Hematopoietic multipotent progenitor cell treated with erythropoietin and hydrocortisone succinate and interleukin-3 and kit ligand, for 6 days (in vitro differentiated cells): ENCODE measurements at places on chromosomes 6 and 20.

DNA sequence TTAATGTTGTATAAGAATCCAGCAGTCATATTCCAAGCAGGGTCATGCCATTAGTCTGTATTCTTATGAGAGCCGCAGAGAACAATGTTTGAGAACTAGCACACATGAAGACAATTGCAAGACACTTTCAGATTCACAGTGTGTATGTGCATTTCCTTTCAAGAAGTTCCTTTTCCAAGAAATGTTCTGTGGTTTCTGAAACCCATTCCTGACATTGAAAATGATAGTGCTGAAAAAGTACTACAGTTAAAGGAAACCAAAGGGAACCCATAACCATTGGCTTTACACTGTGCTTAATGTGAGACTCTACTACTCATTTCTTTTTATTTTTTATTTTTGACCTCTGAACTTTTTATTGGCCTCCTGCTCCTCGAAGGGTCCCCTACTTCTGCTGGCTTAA, 4.2 kb upstream of the CALHM6 start:
- DNase-seq, result no peak

- DNase-seq, result no peak
These were observed 35.1 kb downstream of the TULP4 start for GRCh38 chr6:158347335-158347734.

- DNase-seq, result no peak
These were observed 68.2 kb downstream of the TMEM242 start for GRCh38 chr6:157255079-157255478.

DNA sequence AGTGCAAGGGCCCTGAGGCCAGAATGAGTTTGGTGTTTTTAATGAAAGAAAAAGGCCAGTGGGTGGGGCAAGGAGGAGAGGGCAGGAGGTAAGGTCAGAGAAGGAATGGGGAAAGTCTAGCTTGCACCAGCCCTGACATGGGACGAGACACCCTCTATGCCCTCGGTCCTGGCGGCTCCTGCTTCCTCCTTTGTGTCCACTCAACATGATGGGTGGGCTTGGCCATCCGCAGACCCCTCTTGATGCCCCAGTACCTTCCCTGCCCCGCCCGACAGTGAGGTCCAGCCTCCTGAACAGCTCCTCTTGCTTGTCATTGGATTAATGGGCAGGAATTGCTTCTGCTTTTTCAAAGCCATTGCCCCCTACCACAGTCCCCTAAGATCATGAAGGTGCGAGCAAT, 33.6 kb upstream of the ANGPT4 start:
- DNase-seq, result no peak

- no peak for DNase-seq
These were observed 52.3 kb downstream of the PIGU start for GRCh38 chr20:34624629-34625028.

DNA sequence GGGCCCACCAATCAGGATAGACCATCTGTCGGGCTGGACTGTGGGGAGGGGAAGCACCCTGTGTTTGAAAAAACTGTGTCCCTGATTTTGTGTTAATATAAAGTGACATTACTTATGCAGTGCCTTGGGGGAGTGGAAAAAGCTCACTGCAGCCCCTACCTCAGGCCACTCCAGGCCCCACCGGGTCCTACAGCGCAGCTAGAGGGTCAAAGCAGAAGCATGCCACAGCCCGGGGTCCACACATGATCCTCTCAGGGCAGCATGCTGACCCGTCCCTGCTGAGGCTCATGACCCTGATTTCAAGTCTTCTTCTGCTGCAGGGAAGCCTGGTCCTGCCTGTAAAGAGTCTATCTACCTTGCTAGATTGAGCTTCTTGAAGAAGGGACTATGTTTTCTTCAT, 133.0 kb upstream of the PLCB4 start:
- DNase-seq, result no peak

- no peak for DNase-seq
These were observed 39.8 kb upstream of the AKAP12 start for GRCh38 chr6:151199991-151200390.

- DNase-seq, result no peak
These were observed 36.5 kb downstream of the SGK1 start for GRCh38 chr6:134281388-134281787.

DNA sequence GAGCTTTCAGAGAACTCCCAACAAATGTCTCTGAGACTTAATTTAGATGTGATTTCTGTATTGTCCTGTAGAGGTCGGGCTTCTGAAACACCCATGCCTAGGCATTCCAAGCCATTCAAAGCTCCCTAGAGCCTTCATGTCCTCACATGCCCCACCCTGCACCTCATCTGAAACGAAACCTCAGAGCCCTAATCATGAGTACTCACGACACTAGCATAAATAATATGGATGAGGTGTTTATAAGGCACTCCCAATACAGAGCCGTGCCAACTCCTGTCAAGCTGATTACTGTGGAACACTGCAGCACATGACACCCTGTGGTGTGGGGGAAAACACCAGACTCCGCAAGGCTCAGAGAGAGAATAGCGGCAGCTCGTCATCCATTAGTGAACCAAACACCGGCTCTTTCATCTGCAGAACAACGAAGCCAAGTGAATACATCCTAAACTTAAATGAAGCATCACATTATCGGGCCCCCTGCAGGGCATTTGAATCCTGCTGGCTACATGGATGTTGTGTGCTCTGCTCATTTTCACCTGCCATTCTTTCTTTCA, 83.8 kb downstream of the FNDC1 start:
- peak; percentile 71 for DNase-seq

DNA sequence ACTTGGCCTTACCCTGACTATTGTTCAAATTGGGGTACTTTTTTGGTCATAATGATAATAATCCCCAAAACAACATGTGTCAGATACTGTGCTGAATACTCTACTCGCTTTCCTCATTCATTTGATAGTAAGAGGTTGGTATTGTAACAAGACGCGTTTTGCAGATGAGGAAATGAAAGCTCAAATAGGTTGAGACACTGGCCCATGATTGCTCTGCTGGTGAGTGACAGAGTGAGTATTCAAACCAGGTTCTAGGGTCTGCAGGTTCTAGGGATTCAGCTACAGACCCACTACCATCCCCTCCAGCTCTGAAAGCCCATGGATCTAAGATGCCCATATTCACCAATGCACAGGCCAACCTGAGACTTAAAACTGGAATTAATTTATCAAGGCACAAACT, 1.3 kb upstream of the ENPP4 start:
- DNase-seq, result peak; percentile 21

DNA sequence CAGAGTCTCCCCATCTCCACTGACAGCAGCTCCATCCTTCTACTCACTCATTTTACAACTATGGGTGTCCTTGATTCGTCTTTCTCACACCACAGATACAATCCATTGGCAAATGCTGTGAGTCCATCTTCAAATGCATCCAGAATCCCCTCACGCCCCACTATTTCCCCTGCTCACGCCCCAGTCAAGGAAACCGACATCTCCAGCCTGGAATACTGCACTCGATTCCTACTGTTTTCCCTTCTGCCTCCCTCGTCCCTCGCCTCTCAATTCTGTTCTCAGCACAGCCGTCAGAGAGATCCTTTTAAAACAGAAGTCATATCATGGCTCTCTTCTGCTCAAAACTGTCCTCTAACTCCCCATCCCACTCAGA, 4.7 kb downstream of the HLA-B start:
- DNase-seq, result no peak

DNA sequence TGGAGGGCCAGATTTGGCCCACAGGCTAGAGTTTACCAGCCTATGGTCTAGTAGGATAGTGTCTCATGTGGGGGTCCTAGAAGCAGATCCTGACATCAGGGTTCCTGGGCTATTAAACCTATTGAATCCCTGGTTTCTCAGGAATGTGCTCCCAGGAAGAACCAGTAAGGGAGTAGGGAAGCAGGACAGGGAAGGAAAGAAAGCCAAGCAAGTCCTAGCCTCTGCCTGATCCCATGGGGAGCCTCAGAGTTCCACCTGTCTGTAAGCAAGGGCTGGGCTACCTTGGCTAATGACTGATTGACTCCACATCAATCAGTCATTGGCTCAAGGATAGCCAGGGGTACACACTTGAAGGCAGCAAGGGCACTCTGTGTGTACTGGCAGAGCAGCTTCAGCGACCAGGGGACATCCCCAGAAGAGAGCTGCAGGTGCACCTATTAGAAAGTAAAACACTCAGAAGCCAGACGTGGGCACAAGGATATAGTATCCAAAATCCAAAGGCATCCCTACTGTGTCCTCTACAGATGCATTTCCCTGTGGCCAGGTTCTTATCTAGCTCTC, 309.5 kb downstream of the TSHZ2 start:
- DNase-seq, result no peak

DNA sequence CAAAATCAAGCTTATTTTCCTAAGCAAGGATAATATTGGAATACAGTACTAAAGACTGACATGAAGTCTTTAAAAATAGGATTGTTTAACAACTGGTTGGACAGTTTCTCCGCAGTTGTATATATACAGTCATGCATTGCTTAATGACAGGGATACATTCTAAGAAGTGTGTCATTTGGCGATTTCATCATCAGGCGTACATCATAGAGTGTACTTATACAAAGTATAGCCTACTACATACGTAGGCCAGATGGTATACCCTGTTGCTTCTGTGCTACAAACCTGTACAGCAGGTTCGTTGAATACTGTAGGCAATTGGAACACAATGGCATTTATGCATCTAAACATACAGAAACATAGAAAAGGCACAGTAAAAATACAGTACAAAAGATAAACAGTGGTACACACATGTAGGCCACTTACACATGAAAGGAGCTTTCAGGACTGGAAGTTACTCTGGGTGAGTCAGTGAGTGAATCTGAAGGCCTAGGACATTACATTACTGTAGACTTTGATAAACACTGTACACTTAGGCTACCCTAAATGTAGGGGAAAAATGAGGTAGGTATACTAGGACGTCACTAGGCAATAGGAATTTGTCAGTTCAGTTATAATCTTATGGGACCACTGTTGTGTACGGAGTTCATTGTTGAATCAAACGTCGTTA, 20.1 kb downstream of the HECA start:
- no peak for DNase-seq

- peak; percentile 92 for DNase-seq
These were observed 197.0 kb downstream of the UTRN start for GRCh38 chr6:144482142-144482541.

- no peak for DNase-seq
These were observed 63.2 kb upstream of the ARMH2 start for GRCh38 chr6:24861934-24862333.

- DNase-seq, result peak; percentile 51
These were observed 10.4 kb downstream of the IGF2R start for GRCh38 chr6:159979136-159979874.

DNA sequence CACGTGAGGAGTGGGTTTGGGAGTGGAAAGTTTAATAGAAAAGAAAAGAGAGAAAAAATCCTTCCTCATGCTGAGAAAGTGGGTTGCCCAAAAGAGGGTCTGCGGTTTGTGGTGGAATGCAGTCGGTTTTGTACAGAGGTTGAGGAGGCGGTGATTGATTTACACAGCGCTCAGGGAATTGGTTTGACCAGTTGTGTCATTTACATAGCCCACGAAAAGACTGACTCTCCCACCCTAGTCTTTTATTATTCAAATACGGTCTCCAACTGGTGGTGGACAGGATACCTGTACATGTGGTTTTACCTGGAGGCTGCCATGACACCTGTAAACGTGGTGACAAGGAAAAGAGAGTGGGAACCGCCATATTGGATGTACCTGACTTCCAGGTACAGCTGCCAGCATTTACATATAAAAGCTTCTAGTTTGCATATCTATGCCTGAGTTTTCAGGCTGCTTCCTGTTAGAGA, 42.1 kb downstream of the HLA-DPB1 start:
- no peak for DNase-seq

DNA sequence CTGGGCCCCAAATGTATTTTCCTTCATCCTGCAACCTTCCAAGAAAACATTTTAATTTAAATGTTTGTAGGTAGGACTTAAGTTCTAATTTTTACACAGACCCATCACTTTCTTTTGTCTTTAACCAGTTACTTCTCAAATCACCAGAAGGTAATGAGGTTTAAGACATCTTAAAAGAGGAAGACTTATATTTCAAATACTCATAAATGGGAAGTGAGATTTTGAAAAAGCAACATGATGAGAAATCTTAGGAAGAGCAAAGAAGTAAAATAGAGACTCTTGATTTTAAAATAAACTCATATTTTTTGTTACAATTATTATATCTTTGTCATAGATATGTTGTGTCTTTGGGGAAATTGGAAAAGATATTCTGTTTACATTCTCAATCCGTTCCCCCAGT, 82.3 kb downstream of the SYNE1 start:
- DNase-seq, result no peak

GRCh38 chr6:144159223-144159622, 8.9 kb downstream of the STX11 start:
- DNase-seq, result no peak

DNA sequence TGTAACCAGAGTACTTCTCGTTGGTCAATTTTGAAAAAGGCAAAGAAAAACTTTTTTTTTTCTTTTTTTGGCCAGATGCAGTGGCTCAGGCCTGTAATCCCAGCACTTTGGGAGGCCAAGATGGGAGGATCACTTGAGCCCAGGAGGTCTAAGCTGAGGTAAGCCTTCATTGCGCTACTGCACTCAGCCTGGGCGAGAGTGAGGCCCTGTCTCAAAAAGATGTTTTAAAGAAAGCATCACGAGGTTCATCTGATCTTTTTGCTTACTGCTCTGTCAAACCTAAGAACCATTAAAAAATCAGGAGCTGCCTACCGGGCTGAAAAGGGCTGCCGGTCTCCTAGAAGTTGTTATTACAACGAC, 607 bp downstream of the LYRM2 start:
- no peak for DNase-seq

DNA sequence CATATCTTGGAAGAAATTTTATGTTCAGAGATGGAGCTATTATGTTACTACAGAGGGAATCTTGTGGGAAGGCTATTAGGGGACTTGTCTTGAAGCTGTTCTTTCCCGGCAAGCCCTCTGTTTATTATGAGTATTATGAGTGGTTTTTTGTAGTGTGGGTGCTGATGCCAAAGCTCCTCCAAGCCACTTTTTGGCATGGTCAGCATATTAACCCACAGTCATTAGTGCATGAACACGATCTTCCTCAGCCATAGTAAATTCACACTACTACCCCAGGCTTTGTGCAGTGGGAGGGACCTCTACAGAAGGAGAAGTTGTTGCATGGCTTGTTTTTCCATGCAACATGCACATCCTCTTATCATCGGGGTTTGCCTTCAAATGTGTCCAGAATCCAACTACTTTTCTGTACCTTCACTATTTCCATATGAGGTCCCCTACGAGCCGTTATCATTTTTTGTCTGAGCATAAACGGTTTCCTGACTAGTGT, 6.5 kb upstream of the BMP6 start:
- DNase-seq, result no peak

- DNase-seq, result peak; percentile 43
These were observed 73.0 kb upstream of the NHSL1 start for GRCh38 chr6:138572167-138572875.

- DNase-seq, result no peak
These were observed 34.9 kb upstream of the TFAP2A start for GRCh38 chr6:10449751-10450150.

DNA sequence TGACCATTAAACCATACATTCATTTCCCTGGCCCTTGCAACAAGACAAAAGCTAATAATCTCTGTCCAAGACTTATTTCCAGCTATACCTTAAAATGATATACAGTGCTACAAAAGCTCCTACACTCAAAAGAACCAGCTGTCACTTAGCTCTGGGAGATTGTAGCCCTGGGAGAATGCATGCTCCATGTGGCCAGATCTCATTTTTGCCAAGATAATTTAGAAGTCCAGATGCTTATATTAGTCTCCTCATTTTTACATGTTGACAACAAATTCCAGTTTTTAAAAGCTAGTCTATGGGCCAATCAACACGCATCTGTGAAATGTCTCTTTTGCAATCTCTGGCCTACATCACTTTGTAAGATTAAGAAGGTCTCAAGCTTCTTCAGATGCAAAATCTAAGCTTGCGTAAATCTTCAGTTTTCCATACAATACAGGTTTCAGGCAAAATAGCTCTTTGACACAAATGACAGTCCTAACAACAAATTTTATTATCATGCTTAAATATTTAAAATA, 27.1 kb downstream of the TASP1 start:
- DNase-seq, result no peak
